Stimulated activated CD8-positive, alpha-beta memory T cell treated with anti-CD3 and anti-CD28 coated beads, Interleukin-7, amount 100 ng/mL, for 1 hour (primary cell): ENCODE measurements at places on chromosomes 16 and 17.

- no peak for DNase-seq
These were observed 32.7 kb upstream of the AXIN2 start for GRCh38 chr17:65593855-65594845.

GRCh38 chr17:82171750-82172375 is 40.8 kb downstream of the CCDC57 start:
- no peak for DNase-seq

DNA sequence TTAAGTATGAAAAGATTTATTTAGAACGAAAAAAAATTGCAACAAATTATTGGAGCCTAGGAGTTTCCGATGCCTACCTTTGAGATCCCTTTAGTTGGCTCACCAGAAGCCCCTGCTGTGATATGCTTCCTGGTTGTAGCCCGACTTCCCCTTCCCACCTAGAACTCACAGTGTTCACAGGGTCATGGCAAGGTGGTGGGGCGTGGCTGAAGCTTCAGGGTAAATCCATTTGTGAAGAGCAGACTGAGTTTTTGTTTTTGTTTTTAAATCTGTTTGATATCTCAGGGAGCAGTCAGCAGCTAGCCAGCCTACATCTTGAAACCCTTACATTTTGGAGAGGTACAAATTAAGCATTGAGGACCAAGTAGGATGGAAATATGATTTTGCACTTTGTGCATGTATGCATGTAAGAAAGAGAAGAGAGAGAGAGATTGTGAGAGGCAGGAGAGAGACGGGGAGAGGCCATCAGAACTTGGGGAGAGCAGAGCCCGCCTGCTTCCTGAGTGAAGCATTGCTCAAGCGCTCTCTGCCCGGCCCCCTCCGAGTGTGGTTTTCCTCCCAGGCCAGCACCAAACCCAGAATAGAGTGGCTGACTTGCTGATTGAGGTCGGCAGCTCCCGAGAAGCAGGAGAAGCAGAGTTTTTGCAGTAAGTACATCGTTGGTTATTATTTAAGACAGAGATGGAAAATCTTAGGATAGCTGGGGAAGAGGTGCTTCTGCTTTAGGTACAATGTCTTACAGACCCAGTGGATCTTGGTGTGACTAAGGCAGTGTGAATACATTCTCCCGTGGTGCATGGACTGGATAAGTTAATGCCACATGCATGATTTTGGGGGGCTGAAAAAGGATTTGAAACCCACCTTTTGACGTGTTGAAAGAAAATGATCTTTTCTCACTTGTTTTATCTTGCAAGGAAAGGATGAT is 64.2 kb downstream of the SPECC1 start:
- DNase-seq: peak; percentile 10

GRCh38 chr17:57982452-57983170 is 5.4 kb downstream of the VEZF1 start:
- DNase-seq: no peak

GRCh38 chr16:10972108-10972818 is 27.9 kb downstream of the CLEC16A start:
- no peak for DNase-seq

DNA sequence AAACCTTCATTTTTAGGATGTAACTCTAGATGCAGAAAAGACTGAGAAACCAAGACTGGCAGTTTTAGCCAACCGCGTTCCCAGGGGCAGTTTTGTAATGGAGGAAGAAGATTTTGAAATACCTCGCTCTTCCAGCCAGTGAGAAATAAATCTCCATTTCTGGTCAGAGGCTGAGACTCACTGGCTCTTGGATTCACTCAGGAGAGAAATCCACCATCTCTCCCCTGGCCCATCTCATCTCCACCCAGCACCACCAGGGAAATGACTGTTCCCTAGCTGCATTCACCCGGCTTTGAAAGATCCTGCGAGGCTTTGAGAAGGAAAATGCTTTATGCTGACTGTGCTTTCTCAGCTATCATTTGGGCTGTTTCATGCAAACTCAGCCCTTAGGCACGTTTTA is 185.2 kb downstream of the SOX9 start:
- DNase-seq: no peak

DNA sequence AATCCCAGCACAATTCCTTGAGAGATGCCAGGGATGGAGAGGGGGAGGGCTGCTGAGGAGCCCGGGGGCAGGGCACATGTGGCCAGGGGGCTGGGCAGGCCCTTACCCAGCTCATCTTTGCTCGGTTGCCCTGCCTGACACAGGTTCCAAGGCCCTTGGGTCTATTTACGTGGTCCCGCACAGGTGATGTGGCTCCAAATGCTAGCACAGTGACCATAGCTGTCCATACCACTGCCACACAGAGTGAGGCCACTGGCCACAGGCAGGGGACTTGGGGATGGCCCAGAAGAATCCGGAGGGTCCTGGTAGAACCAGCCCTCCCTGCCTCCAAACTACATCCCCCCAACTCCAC is 10.0 kb upstream of the PRR29 start:
- DNase-seq: no peak

- no peak for DNase-seq
These were observed 35.2 kb downstream of the SLFN11 start for GRCh38 chr17:35338230-35338629.

- no peak for DNase-seq
These were observed 127.0 kb upstream of the NLRP1 start for GRCh38 chr17:5711344-5711743.

DNA sequence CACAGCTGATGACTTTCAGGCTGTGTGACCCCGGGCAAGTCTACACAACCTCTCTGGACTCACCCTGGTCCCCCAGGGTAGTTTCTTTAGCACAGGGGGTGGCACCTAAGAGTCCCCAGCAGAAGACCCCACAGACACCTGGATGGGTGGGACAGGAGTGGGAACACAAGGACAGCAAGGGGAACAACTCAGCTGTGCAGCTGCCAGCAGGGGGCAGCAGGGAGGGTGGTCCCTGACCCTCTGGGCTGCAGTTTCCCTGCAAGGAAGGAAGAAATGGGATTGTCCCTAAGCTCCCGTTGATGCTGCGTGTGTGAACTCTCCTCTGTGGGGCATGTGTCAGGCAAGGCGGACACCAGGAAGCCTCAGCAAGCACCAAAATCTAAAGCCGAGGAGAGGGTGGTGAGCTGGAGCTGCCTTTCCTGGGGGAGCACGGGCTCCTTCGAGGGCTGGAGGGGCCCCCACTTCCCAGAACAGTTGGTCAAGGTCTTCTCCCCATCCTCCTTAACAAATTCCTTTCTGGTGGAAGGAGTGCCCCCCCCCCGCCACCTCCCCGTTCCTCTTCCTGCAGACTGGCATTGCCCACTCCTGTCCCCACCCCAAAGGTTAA is 24.1 kb upstream of the CDH5 start:
- DNase-seq: no peak

GRCh38 chr17:73489333-73489732 is 154.9 kb downstream of the SDK2 start:
- no peak for DNase-seq

GRCh38 chr16:53631236-53632025 is 72.2 kb downstream of the RPGRIP1L start:
- no peak for DNase-seq

GRCh38 chr17:12853921-12854320 is 64.6 kb downstream of the ARHGAP44 start:
- DNase-seq: no peak

GRCh38 chr17:48543854-48544348 is 1.0 kb downstream of the HOXB2 start:
- no peak for DNase-seq

GRCh38 chr17:6870841-6871240 is 39.3 kb upstream of the TEKT1 start:
- no peak for DNase-seq

DNA sequence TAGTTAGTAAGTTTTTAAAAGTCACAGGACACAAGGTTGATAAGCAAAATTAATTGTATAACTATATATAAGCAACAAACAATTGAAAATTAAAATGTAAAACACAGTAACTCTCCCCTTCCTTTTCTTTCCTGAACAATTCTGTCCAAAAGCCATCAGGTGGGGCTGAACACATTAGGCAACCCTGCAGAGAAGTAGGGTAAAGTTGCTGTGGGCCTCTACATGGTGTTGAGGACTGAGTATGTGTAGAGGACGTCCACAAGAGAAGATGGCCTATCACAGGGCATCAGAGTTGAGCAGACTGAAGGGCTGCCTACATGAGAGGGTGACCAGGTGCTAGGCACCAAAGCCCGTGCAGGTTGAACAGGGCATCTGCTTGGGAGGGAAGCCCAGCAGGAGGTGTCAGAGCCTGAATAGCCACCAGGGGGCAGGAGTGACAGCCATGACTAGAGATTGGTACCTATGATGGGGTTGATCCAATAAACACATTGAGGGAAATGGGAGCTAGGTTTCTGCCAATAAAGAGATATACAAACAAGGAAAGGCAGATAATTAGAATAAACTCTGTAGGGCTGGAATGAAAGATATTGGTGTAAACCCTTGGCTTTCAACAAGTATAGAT is 415.1 kb downstream of the NPIPA8 start:
- DNase-seq: peak; percentile 12

GRCh38 chr16:57607676-57608461 is 20.6 kb upstream of the ADGRG1 start:
- no peak for DNase-seq

GRCh38 chr17:50613007-50613992 is 21.4 kb upstream of the ABCC3 start:
- DNase-seq: no peak

DNA sequence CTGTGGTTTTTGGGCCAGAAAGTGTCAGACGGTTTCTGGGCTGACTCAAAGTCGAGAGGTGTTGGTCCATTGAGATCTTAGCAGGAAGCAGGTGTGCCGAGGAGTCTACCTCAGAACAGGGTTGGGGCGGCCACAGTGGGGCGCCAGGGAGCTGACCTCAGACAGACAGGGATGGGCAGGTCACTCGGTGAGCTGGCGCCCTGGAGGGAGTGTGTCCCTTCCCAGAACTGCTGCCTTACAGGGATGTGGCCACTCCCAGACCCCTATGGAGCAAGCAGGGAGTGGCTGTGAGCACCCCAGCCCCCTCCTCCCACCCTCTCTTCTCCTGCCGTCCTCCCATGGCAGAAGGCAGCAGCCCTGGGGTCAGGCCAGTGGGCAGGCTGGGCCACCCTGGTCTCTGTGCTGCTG is 14.0 kb upstream of the DPEP1 start:
- DNase-seq: no peak

GRCh38 chr16:53960954-53961616 is 257.1 kb downstream of the FTO start:
- no peak for DNase-seq

- peak; percentile 43 for DNase-seq
These were observed 1.4 kb upstream of the VAMP2 start for GRCh38 chr17:8163978-8164814.

DNA sequence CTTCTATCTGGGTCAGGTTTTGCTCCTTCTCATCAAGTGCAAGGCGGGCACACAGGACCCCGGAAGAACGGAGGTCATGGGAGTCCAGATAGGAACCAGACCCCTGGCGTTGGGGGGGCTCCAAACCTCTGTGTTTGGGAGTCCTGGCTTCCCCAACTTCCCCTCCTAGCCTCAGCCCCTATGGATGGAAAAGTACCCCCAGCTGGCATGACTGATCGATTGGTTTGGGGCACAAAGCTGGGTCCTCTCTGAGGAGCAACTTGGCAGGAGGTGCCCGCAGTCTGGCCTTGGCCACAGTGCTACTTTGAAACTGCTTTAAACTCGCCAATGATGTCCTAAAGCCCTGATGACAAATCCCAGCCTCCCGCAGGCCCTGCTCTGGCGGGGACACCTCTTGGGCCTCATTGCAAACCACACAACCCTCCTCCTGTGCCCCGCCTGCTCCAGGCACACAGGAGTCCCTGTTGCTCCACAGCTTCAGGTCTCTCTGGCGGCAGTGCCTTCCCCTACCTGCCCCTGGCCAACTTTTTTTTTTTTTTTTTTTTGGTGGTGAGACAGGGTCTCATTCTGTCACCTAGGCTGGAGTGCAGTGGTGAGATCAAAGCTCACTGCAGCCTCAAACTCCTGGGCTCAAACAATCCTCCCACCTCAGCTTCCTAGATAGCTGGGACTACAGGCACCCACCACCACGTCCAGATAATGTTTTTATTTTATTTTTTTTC is 38.0 kb upstream of the SNN start:
- no peak for DNase-seq

GRCh38 chr16:67699265-67699664 is 19.9 kb downstream of the GFOD2 start:
- no peak for DNase-seq

DNA sequence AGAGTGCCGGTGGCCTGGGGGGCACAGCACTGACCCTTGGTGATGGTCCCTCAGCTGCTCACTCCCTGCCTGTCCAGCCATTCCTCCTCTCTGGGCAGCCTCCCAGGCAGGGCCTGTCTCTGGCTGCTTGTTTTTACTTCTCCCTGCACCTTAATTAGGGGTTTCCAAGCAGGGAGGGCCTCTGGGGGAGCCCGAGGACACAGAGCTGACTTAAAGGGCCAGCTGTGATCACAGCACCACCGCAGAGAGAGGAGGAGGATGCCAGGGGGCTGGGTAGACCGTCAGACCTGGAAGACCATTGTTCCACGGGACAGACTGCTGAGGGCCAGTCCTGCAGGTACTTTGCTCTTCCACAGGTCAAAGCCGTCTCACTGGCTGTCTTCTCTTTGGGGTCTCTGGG is 1.2 kb upstream of the DPH1 start:
- no peak for DNase-seq

DNA sequence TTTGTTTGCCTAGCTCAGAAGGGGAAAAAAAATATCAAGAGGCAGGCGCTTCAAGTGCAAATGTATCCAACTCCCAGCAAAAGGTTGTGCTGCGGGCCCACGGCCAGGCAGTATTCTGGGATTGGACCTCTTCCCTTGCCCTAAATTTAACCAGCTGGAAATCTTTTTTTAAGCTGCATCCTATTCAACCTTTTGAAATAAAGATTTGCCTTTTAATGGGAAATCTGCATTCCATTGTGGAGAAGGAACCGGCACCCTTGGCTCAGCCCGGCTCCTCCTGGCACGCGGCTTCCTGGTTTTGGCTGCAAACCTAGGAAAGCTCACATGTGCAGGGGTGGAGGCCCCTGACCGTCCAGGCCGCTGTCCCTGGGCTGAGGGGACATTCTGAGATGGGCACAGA is 38.8 kb upstream of the ENPP7 start:
- DNase-seq: no peak

DNA sequence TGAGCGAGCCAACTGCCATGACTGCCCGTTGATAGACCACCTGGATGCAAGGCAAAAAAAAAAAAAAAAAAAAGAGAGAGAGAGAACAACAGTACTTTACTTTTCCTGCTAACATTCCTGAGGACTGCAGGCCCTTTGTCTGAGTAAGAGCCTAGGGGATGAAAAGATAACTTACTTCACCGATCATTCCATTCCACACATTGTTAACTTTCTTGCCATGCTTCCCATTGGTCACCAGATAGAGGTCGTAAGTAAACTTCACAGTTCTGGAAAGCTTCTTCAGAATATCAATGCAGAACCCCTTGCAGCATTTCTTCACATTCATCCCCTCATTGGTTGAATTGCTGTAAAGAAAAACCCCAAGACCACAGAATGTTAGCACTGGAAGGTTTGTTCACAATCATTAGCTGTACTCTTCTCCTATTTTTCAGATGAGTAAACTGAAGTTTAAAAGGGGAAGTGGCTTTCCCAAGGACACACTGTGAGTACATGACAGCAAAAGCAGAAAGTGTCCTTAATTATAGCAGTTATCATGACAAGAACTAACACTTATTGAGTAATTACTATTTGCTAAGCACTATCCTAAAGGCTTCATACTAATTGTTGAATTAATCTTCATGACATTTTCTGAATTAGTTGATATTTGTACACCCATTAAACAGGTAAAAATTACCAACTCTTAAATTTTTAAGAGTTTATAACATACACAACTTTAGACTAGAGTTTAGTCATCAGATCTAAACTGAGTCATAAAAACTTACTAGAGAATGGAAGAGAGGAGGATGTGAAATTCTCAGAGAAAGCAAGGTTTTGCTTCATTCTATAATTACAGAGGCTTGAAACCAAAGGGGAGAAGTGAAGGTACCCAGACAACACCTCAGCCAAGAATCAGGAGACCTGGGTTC is 341.2 kb downstream of the GRIN2A start:
- DNase-seq: no peak
